ENCODE measurements at places on chromosomes 2 and 18.

GRCh38 chr18:48163738-48164115 lies 233.3 kb upstream of the SMAD2 start:
- DNase-seq: no peak

- no peak for DNase-seq
These were observed 908.4 kb upstream of the CRIM1 start for GRCh38 chr2:35447215-35447614.

- DNase-seq: no peak
These were observed at the start of gene CHRND for GRCh38 chr2:232525791-232526371. TSS of gene CHRND (plus strand) at chr2:232526160. CDS start at chr2:232526216, 56 bp downstream.

DNA sequence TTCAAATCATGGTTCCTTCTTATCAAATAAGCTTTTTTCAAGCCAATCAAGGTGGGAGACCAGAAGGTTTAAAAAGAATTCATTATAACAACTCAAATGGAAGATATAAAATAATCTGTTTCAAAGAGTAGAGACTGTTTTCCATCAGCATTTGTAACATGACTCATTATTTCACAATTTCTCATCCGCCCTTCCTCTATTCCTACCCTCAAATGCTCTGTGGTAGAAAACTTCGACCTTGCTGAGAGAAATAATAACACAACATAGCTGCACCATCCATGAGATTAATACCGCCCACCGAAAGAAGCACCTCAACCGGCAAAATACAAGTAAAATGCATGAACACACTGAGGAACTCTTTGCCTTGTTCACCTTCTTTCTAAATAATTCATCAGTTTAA lies 2039.2 kb upstream of the CELF4 start:
- no peak for DNase-seq

GRCh38 chr2:9261231-9261883 lies 54.7 kb downstream of the ASAP2 start:
- no peak for DNase-seq

- no peak for DNase-seq
These were observed 42.1 kb upstream of the MRPL19 start for GRCh38 chr2:75604484-75604883.

DNA sequence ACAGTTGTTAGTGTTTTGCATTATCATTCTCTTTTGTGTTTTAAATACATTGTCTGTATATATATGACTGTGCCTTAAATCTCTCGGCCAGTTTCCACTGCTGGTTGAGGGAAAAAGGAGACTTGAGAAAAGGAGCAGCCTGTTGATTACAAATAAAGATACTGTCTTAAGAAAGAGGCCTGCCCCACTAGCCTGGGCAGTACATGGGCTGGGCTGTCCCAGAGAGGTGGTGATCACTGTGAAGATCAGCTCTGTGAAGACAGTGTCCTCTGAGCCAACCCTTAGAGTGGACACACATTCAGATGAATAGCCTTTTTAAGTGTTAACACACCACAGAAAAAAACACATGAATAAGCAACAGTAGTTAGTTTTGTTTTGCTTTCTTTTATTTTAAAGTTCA lies 10.0 kb upstream of the OTX1 start:
- DNase-seq: no peak

DNA sequence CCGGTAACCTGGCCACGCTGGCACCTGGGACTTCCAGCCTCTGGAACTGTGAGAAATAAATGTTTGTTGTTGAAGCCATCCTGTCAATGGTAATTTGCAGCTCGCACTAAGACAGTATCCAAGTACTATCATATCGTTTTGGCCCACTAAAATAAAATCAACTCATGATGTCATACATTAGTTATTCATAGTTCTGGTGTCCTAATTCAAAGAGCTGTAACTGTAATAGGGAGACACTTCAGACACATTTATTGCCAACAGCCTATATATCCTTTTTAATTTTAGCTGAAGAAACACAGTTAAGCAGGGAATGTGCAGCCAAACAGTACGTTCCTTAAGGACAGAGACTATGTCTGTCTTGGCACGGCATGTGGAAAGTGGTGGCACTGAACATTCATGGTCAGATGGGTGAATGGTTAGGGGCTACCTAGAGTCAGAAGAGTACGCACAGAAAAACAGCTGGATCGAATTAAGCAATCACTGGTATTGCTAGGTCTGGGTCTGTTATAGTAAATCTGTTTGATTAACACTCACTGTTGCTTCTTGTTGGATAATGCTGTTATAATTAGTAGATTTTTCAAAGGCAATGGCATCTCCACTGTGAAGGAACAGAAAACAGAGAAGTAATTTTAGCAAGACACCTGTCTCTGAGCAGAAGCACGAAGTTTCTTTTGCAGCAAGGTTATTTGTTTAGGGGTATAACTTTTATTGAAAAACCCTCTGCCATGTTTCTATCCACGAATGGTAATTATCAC lies 41.3 kb upstream of the CREG2 start:
- no peak for DNase-seq

DNA sequence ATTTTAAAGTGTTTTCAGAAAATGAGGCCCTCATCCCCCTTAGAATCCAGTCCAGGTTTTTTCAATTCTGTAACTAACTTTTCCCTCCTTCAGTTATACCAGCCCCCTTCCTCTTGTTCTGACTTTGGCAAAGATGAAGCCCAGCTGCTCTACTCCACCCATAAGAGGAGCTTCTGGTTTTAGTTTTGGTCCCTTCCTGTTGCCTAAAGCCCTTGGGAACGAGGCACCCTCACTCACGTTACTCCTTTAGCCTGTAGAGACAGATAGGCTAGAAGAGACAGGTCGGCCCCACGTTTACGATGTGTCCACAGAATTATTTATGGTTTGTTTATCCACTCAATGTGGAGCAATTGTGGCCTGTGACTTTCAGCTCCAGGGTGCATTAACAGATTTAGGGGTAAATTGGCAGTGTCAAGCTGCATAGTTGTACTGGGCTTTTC lies 454.2 kb upstream of the TNP1 start:
- no peak for DNase-seq

DNA sequence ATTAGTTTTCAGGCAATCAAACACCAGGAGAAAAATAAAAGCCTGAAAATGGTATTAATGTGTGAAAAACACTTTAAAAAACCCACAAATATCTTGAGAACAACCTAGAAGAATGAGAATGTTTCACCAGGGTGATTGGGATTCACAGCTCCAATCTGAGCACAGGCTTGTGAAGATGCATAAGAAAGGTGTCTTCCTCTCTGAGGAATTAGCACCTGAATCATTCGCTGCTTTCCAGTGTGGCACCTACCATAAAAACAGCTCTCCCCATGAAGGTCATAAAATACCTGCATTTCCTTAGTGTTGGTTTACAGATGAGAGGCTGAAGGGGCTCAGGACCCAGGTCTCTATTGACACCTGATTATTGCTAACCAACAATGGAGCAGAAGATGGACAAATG lies 499.7 kb upstream of the KLHL29 start:
- no peak for DNase-seq

- DNase-seq: no peak
These were observed 394.3 kb upstream of the ETAA1 start for GRCh38 chr2:67002618-67003371.

DNA sequence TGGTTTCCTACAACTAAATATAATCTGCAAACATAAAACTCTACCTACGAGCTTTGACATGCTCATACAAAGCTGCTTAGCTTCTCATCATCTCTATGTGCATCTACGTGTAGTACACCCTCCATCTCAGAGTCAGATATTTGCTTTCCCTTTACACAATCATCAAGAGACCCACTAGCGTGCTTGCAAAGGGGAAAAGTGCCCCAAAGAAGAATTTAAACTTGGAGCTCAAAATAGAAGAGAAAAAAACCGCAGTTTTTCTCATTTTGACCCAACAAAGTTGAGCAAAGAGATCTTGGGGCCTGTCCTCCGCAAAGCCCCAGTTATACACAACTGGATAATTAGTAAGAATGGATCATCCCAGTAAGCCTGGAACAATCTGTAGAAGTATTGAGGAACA lies 104.1 kb downstream of the PAX3 start:
- DNase-seq: no peak

DNA sequence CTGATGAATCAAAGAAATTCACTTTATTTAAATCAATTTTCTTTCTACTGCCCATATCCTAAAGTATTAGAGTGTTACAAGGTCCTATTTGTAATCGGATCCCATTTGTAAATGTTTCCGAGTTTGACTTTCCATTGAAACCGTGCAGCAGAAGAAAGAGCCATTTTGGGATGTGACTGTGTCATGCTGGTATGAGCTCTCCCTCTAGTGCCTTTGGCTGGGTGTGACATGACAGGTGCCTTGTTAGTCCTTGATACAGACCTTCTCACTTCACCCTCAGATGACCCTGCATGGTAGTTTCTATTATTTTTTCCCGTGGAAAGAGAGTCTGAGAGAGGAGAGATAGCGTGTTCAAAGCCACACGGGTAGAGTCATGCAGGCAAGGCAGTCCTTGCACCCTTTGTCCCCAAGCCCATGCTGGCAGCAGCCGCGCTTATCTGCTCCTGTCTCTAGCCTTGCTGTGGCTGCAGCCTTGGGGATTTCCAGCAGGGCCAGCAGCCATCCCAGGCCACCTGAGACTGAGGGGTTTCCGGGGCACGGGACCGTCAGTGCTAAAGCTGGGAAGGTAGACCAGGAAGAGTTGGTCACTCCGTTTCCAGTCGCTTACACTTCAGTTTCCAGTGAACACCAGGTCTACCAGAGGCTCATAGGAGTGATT lies 21.4 kb downstream of the CHMP1B start:
- no peak for DNase-seq

- no peak for DNase-seq
These were observed 14.2 kb upstream of the DSG1 start for GRCh38 chr18:31303771-31304170.

DNA sequence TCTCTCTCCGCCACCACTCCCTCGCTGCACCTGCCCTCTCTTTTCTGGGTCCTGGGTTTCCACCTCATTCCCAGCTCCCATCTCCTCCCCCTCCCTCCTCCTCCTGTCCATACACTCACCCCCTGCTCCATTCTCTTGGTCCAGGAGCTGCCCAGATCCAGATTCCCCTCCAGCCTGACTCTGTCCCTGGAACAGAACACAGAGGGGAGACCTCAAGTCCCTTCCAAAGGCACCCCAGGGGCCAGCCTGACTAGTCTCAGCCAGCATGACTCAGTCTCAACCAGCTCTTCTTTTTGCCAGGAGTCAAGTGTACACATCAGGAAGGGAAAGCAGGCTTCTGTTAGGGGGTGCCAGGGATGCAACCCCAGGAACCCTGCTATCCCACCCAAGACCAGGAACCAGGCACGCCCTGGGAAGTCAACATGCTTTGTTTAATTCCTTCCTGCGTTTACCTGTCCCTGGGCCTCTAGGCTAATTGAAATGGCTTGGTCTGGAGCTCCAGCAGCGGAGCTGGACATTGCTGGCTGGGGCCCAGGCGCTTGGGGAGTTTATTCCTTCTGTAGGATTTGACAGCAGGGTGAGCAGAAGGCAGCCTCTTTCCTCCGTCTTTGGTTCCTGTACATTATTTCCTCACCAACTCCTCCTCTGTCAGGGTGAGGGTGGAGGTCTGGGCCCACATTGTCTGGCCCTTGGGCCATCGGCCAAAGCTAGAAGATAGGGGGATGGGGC lies 28.4 kb upstream of the SELENOI start:
- no peak for DNase-seq

- no peak for DNase-seq
These were observed 231.8 kb downstream of the MBD5 start for GRCh38 chr2:148252646-148253045.

DNA sequence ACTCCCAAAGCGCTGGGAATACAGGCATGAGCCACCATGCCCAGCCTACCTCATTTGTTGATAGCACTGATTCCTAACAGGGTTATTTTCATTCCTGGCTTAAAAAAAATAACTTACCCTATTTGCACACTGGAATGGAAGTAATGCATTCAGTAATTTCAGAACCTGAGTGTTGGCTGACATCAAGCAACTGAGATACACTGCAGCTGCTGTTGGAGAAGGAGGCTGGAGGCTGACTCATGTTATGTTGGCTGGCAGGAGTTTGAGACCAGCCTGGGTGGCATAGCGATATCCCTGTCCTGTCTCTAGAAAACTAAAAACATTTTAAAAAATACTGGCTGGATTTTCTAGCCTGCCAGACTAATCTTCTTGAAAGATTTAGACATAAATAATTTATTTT lies 385.1 kb upstream of the MEX3C start:
- DNase-seq: no peak

GRCh38 chr2:62374301-62375112 lies 131.5 kb downstream of the TMEM17 start:
- DNase-seq: no peak

DNA sequence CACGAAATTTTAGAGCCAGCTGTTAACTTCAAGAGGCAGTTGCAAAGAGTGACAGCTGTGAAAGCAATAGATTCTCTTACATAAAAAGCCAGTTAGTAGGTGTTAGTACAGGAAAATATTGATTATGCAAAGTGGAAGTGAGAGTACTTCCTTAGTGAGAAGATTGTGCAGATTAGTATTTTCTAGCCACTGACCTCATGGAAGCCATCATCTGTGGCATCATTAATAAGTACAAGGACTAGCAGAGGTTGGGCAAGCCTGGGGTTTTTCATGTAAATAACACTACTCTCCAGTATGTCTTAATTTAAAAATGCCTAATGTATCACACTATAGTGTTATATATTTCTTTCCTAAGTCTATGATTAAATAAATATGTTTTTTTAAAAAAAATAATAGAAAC lies 166.2 kb upstream of the DTNA start:
- DNase-seq: no peak

- no peak for DNase-seq
These were observed 34.2 kb downstream of the FAM178B start for GRCh38 chr2:96952016-96952750.

GRCh38 chr2:43102366-43103092 lies 123.9 kb downstream of the ZFP36L2 start:
- DNase-seq: no peak

DNA sequence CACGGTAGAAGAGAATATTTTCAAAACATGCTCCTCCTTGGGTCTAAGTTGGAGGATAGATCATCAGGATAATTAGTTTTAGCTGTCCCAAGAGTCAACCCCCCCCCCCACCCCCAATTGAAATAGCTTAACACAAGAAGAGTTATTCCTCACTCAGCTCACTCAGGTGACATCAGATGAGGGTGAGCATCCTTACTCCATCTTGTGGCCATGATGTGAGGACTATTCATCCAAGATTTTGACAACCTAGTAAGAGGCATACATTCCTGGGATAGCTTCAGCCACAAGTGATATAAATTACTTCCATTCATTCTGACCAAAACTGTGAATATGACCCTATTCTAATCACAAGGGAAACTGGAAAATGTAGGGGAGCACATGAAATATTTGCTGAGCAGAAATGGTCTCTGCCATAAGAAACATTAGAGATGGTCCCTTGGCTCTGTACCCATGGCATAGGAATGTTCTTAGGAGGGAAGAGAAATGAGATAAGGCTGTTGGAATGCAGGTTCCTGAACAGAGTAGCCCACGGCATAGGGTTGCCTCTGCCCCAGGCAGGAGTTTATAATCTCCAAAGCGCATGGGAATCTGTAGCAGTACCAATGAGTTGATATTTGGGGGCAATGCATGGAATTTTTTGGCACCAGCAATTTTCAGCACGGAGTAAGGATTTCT lies 257.2 kb downstream of the CYRIA start:
- DNase-seq: no peak

Measured in activated CD4-positive, alpha-beta T cell treated with anti-CD3 and anti-CD28 coated beads for 48 hours (primary cell).